T-helper 2 cell (primary cell): ENCODE measurements at places on chromosomes 16 and 17.

GRCh38 chr17:48134912-48135480 is 27.4 kb downstream of the SNX11 start:
- no peak for DNase-seq

GRCh38 chr17:60960398-60961065 is 282.9 kb downstream of the BCAS3 start:
- no peak for DNase-seq

DNA sequence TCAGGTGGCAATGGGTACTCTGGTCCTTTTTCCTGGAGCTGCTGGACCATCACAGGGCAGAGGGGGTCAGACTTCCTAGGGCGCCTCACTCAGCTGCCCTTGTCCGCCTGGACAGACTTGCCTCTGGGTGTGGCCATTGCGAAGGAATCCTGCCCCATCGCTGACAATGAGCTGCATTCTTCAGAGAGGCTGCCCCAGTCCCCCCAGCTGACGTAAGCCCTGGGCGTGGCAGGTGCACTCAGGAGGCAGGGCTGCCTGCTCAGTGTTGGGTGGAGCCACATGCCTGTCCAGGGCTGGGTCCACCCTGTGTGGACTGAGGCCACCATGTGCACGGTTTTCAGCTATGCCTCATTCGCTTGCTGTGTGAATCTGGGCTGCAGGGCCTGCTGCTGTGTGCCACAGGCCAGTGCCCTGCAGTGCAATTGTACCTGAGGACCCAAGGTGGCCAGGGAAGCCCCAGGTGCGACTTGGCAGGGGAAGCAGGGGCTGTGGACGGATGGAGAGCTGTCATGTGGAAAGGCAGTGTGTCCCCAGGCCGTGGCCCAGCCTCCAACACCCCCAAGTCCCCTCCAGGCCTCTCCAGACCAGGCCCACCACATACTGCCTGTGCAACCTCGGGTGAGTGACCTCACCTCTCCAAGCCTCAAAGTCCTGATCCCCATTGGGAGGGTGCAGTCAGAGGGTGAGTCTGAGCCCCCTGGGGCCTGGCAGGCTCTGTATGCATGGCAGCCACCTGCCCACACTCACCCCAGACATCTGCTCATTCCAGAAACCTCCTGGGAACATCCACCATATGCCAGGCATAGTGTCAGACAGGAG is 14.0 kb upstream of the MPRIP start:
- no peak for DNase-seq

DNA sequence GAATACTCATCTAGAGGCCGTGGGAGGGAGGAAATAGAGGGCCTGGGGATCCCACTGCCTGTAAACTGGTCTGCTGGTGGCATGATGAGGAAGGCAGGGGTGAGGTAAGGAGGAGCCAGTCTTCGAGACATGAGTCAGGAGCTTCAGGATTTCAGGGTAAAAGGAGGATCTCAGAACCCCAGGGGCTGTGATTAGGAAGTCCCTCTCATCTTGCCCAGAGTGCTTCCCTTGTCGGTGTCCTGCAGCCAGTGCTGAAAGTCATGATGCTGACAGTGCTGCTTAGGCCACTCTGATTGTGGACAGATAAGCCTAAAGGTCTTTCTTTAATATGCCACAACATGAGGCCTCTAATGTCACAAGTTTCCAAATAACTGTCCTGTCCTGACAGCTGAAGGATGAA is 29.6 kb downstream of the COG4 start:
- DNase-seq: no peak

DNA sequence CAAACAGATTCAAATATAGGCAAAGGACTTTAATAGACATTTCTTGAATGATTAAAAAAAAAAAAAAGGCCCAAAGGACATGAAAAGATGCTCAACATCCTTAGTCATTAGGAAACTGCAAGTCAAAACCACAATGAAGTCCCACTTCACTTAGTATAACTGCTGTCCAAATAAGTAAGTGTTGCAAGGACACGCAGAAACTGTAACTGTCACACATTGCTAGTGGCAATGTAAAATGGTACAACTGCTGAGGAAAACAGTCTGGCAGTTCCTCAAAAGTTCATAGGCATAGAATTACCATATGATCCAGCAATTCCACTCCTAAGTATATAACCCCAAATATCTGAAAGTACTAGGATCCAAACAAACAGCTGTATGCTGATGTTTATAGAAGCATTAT is 112.7 kb downstream of the BRIP1 start:
- no peak for DNase-seq

DNA sequence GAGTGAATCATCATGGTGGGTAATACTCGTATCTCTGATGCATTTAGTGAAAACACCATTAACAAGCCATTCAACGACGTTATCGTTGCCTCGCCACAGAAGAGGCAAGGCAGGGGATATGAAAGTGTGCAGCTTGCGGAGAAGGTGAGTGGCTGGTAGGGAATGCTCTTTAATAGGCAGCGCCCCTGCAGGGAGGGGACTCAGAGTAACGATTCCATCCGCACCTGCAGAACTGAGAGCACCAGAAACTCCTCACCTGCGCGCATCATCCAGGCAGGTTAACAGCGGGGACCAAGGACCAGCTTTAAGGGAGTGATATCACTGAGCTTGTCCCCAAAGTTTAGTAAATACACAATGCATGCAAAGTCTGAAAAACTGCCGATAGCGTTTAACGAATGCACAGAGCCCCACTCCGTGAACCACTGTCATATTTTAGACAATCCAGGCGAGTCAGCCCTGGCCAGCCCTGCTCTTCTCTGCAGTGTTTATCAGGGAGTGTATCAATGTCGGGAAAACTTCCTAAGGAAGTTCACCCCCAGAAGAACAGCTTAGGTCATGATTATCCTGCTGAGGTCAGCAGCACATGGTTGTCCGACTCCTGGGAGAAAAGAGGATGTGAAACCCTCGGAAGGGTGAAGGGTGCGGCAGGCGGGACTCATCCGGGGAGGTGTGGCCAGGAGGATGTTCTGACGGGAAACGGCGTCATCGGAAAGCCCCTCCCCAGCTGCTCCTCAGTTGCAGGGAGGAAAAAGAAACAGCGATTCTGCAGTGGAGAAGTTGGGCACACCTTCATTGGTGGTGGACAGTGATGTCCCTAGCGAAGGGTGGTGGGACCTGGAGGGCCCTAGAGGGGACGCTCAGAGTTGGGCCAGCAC is 68.5 kb upstream of the DNAH17 start:
- DNase-seq: peak; percentile 27

- no peak for DNase-seq
These were observed 12.5 kb downstream of the TRPV3 start for GRCh38 chr17:3545151-3545550.

- DNase-seq: peak; percentile 39
These were observed 18.9 kb downstream of the COG1 start for GRCh38 chr17:73211745-73212144.

DNA sequence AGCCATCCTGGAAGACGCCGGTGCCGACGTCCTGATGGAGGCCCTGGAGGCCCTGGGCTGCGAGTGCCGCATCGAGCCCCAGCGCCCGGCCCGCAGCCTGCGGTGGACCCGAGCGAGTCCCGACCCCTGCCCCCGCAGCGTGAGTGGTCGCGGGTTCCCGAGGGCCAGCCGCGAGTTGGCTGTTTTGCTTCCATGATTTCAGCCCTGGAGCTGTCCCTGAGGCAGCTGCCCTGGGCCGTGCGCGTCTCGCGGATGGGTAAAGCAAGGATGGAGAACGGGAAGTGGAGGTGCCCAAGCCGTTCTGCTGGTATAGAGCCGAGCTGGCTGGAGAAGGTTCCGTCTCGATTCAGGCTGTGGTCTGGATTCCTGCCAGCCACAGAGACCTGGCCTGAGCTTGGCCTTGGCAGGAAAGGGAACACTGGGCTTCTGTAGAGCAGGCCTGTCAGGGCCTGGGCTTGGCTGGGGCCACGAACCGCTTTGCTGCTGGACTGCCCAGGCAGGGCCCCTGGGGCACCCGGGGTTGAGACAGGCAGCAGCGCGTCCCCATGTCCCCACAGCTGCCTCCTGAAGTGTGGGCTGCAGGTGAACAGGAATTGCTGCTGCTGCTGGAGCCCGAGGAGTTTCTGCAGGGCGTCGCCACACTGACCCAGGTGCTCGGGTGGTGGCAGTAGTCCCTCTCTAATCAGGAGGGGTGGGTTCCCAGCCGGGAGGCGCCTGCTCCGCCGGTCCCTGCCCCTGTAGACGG is 941 bp upstream of the MRPS34 start:
- no peak for DNase-seq

DNA sequence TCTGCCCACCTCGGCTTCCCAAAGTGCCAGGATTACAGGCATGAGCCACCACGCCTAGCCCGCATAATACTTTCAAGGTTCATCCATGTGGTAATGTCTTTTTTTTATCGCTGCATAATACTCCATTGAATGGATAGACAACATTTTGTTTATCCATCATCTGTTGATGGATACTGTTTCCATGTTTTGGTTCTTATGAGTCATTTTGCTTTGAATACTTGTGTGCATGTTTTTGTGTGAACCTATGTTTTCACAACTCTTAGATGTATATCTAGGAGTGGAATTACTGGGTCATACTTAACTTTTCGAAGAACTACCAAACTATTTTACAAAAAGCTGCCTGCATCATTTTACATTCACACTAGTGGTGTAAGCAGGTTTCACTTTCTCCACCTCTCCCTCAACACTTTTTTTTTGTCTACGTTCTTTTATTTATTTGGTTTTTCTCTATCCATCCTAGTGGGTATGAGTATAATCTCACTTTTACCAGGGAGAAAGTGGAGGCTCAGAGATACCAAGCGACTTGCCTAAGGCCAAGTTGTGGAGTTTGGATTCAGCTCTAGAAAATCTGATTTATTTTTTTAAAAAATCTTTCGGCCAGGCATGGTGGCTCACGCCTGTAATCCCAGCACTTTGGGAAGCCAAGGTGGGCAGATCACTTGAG is 151.2 kb downstream of the CMIP start:
- no peak for DNase-seq

GRCh38 chr17:42985225-42985624 is 4.9 kb downstream of the RUNDC1 start:
- no peak for DNase-seq
